ENCODE measurements at places on chromosomes 7 and 10.

DNA sequence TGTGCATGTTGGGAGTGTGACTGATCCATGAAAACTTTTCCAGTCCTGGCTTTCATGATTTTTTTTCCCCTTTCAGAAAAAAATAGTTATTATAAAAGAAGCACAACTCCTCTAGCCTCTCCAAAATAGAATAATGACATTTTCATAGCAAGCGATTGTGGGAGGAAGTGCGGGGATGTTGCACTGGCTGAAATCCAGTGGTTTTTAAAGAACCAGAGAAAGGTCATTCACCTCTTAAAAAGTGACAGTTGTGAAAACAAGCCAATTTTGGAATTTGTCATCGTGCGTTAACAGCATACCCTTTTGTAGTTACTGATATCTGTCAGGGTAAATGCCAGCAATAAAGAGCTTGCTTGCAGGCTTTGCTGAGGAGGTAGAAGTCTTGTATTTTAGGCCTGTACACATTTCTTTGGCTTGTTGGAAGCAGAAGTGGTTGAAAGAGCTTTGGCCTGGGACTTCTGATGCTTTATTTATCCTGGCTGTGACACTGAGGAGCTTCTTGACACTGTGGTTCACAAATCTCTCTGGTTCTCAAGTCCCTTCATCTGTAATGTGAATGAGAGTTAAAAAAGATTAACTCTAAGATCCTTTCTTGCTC, 545.9 kb downstream of the REEP3 start:
- DNase-seq = no peak

DNA sequence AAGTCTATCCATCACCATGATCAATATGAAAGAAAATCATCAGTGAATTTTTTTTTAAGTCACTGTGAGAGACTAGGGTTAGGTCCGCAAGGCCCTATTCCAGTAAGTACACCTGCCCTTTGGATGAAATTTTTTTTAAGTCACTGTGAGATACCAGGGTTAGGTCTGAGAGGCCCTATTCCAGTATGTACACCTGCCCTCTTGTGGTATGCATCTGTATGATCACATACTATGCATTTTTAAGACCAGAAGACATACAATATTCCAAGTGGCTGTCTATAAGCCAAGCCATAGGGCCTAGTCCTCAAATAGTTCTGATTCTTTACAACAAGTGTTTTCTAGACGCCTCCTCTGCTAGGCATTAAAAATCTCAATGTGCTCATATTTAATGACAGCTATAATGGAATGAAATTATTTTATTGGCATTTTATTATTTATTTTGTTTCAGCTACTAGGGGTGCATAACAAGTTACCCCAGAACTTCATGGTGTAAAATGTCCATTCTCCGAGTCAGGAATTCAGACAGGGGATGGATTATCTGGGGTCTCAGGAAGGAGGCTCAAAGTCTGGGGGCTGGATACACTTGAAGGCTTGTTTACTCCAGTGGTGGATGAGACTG, 53.1 kb downstream of the TEX36 start:
- DNase-seq = no peak

GRCh38 chr7:90209776-90210175, 1.8 kb upstream of the STEAP2 start:
- DNase-seq = no peak

GRCh38 chr7:77950548-77950947, 152.0 kb downstream of the PHTF2 start:
- no peak for DNase-seq

GRCh38 chr10:10528563-10528910, 489.1 kb upstream of the CELF2 start:
- DNase-seq = no peak

GRCh38 chr7:139743267-139743966, 34.4 kb downstream of the HIPK2 start:
- no peak for DNase-seq

DNA sequence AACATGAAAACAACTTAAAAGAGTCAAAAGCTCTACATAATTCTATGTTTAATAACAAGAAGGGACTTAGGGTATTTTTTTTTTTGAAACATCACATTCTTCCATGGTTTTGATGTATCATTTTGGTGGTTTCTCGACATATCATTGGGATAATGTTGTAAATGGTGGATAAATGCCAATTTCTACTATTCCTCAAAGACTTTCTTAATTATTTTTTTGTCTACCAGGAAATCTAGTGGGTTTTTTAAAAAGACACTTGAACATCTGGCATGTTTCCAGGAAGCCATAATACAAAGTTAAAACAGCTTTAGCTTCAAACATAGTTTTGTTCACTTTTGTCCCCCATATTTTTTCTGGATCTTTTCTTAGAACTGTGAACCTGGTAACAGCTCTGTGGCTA, 200.4 kb downstream of the DKK1 start:
- DNase-seq = no peak

GRCh38 chr10:71040846-71041605, 152.7 kb upstream of the PCBD1 start:
- DNase-seq = no peak

GRCh38 chr10:73247509-73248258, 629 bp upstream of the DNAJC9 start:
- no peak for DNase-seq

- no peak for DNase-seq
Measured at GRCh38 chr10:97723001-97723400, 9.5 kb downstream of the MARVELD1 start.

- no peak for DNase-seq
Measured at GRCh38 chr7:23235813-23236221, 10.8 kb upstream of the GPNMB start.

GRCh38 chr7:691361-692045, 35.0 kb upstream of the DNAAF5 start:
- no peak for DNase-seq

GRCh38 chr7:70052691-70053090, 454.4 kb downstream of the AUTS2 start:
- no peak for DNase-seq

GRCh38 chr7:69622960-69623359, 24.7 kb downstream of the AUTS2 start:
- DNase-seq = no peak

- DNase-seq = no peak
Measured at GRCh38 chr7:121003986-121004685, 15.6 kb downstream of the CPED1 start.

GRCh38 chr7:137961200-137962177, 40.4 kb downstream of the CREB3L2 start:
- DNase-seq = no peak

DNA sequence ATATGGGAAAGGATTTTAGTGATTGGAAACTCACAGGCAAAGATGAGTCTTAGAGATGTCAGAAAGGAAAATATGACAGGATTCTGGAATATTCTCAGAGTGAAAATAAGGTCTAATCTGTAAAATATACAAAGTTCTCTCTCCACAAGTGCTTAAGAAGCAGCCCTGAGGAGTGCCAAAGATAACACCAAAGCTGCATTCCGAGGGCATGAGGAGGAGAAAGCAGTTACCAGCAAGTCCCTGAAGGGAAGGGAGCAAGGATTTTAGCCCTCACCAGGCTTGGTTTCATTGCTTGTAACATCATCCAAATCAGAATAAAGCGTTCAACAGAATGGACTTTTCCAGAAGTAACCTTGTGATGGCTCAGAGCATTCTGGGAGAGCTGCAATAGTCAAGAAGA, 31.4 kb upstream of the DLX6 start:
- DNase-seq = no peak

DNA sequence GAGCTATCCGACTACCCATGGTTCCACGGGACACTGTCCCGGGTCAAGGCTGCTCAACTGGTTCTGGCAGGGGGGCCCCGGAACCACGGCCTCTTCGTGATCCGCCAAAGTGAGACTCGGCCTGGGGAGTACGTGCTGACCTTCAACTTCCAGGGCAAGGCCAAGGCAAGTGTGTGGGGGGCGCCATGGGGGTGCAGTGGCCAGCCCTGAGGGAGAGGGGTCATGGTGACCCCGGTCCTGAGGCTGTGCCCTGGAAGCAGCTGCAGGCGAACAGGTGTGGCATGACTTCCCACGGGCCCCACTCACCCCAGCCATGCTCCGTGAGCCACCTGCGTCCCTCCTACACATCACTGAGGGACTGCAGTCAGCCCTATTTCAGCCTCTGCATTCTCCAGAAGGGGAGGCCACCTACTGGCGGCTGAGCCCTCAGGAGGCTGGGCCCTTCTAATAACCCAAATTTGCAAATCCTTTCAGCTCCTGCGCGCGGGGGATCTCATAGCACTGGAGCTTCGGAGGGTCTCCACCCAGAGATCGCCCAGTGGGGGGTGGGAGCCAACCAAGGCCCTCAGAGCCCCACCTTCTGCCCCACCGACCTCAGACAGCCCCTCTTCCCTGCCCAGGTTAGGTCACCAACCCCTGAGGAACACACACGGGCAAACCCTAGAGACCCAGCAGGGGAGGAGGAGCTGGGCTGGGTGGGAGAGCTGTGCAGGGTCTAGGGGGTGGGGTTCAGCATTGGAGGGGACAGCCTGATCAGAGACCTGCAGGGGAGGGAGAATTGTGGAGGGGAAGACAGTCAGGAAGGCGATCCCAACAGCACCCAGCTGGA, 30.8 kb downstream of the SH2B2 start:
- no peak for DNase-seq

GRCh38 chr7:41979834-41980307, 257.1 kb downstream of the GLI3 start:
- DNase-seq = no peak

DNA sequence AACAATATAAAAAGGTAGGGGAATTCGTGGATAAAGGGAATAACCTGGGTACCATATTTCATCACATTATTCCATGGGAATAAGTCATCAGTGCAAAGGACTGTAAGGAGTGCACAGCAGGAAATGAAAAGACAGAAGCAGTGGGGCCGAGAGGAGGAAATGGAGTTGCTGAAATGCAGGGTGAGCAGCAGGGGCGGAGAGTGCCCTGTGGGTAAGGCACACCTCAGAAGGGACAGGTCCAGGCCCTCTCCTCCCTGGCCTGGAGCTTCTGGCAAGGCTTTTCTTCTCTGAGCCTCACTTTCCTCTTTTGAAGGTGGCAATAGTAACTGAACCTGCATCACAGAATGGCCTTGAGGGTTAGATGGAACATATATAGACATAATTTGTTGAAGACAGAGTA, 26.2 kb downstream of the IKZF1 start:
- no peak for DNase-seq

DNA sequence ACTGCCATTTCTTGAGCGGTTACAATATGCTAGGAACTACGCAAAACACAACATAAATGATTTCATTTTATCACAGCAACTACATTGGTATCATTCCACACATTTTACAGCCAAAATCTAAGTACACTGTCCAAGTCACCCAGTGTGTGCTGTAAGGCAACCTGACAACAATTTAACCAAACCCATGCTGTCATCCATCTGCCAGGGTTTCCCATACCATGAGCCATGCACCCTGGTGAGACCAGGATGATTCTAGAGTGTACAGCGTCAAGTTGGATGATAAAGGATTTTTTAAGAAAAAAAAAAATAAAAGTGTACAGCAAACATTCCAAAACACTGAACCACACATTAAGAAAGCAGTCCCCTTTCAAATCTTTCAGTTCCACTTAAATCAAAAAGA, 52.9 kb downstream of the PIK3AP1 start:
- no peak for DNase-seq

- no peak for DNase-seq
Measured at GRCh38 chr7:45584261-45585210, 10.4 kb downstream of the ADCY1 start.

DNA sequence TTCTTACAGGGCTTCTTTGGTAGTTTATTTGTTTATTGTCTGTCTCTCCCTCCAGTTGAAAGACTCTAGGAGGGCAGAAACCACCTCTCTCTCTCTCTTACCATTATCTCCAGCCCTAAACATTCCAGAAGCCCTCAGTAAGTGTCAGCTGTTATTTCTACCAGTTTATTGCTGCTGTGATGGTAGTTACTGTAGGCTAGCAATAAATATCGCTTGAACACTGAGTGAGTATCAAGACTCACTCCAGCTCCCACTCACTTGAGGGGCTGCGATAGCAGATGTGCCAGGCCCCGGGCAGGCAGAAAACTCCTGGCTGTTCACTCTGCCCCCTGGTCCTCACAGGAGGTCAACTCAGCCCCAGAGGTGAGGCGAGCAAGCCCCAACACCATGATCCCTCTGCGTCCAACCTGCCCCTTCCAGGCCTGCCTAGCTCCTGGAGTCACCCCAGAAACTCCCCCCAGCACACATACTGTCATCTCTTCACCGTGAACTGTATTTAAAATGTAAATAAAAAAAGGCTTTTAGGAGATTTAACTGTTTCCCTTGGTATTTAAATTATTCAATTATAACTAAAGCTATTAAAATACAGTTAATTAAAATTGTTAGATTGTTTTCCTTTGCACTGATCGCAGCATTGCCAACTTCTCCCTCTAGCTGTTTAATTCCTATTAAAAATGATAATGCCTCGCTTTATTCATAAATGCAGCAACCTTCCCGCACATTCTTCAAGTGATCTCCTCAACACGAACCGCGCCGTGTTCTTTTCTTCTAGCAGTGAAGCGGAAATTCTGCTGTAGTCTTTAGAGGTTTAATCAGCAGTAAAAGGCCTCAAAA, 321.1 kb upstream of the ZMIZ1 start:
- DNase-seq = no peak

DNA sequence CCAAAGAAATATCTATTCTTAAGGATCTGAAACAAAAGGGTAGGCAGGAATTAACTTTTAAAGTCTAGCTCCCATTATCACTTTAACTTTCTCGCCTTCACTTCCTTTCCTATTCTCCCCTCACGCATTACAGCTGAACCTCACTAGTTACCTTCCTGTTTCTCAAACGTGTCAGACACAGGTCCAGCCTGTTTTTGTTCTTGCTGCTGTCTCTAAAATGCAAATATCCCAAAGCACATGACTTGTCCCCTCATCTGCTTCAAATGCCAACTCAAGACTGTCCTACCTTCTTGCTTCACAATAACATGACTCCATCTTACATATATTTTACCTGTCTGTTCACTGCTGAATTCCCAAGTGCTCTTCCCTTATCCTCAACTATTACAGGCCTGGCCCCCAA, 17.6 kb downstream of the ZDHHC6 start:
- no peak for DNase-seq

GRCh38 chr10:102452672-102453340, 1.5 kb upstream of the C10orf95 start:
- no peak for DNase-seq

DNA sequence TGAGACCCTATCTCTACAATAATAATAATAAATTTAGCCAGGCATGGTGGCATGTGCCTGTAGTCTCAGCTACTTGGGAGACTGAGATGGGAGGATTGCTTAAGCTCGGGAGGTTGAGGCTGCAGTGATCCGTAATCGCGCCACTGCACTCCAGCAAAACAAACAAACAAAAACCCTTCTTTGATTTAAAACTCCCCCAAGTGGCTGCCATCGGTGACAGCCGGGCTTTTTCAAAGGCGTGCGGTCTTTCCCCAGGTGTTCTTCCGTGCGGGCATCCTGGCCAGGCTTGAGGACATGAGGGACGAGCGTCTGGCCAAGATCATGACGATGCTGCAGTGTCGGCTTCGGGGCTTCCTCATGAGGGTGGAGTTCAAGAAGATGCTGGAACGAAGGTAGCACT, 1.9 kb upstream of the MYH16 start:
- no peak for DNase-seq

All from NCI-H187 (cell line).